ENCODE measurements at places on chromosomes 3 and 15.

DNA sequence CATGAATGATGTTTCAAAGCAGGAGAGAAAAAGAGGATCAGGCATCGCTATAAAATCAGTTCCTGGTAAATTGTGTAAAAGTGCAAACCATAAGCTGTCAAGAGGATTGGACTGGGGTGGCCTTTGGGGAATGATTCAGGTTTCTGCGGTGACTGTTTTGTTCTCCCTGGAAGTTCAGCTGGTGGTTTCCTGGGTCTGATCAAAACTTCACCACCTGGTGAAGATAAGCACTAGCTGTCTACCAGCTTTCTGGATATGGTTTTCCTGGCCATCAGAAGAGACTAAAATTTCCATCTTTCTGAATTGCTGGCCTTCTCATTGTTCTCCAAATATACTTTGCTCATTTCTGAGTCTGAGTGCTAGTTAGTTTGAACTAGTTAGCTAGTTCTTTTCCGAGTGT, 2.7 kb upstream of the NANOGP8 start:
- DNase-seq, result no peak

DNA sequence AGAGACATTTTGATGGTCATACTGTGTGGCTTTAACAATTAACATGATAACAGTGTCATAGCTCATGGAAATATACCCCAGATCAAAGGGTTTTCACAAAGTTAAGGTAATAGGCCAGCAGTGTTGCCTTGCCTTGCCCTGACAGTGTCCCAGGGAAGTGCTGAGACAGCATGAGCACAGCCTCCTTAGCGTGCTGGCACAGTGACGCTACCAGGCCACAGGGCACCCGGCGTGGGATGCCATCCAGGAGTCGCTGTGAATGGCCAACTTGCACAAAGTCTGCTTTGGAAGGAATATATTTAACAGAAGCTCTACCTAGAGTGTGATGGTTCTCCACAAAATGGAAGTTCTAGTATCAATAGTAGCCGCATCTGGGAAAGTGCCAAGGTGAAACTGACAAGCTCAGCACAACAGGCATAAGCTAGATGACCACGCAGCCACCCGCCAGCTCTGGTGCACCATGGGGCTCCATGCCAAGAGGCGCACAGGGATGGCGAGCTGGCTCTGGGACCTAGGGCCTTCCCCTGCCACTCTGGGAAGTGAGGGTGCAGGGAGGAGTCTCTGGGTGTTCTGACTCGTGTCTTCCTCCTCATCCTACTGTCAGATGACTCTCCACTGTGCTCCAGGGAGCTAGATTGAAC, 86.2 kb downstream of the GABRB3 start:
- DNase-seq, result no peak

DNA sequence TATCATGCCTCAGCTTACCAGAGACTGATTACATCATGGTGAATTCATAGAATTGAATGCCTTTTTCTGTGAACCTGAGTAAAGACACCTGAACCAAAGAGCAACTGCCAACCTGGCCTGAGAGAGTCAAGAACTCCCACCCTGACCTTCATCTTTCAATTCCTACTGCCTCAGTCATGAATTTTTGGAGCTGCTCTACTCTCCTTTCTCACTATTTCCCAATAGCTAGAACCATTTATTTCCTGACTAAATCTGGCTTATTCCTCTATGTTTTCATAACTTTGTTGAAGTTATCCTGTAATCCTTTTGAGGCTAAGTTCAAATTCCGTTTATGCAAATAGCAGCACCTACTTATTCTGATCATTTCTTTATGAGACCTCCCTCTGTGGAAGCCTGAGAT, 712.4 kb upstream of the UBE2E2 start:
- no peak for DNase-seq

DNA sequence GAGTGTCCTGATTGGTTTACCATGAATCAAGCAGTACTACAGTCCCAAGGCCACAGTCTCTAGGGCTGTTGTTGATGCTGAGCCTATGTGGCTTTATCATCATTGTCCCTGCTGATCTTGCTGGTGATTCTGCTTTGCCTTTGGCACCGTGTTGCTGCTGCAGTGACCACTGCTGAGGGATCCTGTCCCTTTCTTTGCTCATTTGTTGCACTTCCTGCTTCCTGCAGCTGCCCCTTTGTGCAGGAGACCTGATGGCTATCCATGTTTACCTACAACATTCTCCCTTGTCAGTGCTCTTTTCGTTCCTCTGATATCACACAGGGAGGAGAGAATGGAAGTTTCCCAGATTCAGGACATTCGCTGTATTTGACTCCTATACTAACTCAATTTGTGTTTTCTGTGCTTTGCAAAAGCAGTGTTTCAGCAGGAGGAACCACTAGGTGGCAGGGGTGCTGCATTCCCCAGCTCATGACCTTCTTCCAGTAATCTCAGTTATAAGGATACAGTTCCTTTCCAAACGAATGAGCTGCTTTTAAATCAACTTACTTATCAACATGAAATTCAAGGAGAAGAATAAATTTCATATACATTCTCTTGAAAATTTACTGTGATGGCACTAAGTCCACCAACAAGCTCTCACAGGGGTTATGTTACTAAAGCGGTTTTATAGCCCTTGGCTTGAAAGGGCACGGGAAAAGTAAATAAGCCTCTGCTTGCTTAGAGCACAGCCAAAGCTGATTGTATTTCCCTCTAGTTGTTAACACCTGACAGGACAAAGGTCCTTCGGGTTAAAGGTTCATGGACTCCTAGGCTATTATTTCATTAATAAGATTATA, 9.7 kb upstream of the THUMPD3 start:
- peak; percentile 65 for DNase-seq

GRCh38 chr3:187264021-187264420, 27.5 kb downstream of the MASP1 start:
- DNase-seq, result no peak

- DNase-seq, result no peak
Measured at GRCh38 chr3:197989651-197990050, 29.6 kb downstream of the LMLN start.

DNA sequence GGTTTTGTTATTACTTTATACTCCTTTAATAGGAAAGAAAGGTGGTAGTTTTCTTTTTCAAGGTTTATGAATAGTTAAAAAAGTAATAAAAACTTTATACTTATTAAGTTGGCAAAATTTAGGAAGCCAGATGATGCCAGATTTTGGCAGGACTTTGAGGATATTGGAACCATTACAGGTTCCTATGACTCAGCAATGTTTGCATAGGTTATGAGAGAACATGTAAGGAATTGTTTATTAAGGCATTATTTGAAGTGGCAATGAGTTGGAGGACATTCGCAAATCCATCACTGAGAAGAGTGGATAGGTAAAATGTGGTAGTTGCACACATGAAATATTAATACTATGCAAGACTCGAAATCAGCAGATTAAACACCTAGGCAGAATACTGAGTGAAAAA, 29.9 kb downstream of the CDAN1 start:
- no peak for DNase-seq

DNA sequence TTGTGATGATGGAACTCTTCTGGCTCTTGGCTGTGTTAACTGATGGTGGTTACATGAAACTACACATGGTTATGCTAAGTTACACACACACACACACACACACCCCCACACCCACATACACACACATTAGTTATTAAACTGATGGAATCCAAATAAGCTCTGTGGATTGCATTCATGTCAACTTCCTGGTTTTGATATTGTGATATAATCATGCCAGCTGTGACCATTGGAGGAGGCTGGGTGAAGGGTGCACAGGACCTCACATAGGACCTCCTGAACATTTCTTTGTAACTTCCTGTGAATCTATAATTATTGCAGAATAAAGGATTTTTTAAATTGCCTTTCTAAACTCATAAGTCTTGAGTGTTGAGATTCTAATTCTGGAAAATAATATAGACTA, 58.9 kb upstream of the LIMD1 start:
- DNase-seq, result no peak

DNA sequence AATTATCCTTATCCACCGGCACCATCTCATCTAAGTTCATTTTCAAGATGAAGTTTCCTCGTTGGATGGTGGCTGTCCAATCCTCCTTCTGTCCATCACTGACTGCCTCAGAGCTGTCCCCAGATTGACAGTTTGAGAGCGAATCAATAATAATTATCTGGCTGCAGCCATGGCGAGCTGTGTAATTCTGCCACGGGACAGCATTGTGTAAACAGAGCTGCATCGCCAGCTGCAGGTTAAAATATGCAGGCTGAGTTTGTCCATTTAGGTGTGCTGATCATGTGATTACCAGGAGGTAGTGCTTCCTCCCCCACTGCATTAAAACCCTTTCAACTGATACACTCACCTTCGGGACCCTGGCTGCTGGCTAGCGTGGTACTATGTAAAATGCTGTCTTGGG, 461.9 kb upstream of the ONECUT1 start:
- DNase-seq, result no peak

DNA sequence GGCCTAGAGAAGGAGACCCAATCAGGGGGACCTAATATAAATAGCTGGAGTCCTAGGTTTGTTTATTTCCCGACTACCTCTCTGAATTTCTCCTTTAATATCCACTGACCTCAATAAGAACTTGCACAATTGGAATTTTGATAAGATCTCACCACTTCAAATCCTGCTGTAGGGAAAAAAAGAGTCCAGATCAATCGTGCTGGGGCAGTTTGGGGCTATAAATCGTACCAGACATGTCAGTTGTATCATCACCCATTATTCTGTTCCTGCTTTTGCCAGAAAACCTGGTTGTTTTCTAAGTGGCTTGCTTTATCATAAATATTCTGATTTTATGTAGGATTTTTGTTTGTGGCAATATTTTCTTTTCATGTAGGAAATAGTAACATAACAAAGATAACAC, 281.3 kb downstream of the DIPK2A start:
- DNase-seq, result no peak

DNA sequence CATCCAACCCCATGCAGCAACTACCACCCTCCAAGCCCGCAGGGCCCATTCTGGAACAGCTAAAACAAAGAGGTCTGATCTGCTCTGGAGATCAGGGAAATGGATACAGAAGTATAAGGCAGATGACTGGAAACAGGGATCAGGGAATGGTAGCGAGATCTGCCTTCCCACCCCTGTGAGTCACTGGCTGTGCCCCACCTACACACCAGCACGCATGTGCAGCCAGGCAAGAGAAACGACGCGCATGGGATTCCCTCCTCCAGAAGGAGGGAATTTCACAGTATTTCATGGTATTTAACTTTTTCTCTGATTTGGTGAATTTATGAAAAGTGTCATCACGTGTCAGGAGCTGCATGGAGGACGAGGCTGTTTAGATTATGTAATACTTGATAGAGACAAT, 116.7 kb downstream of the ARRDC4 start:
- DNase-seq, result no peak

- DNase-seq, result no peak
Measured at GRCh38 chr15:63983061-63983711, 63.1 kb downstream of the DAPK2 start.

GRCh38 chr3:186551387-186551786, 7.2 kb upstream of the CRYGS start:
- DNase-seq, result no peak

DNA sequence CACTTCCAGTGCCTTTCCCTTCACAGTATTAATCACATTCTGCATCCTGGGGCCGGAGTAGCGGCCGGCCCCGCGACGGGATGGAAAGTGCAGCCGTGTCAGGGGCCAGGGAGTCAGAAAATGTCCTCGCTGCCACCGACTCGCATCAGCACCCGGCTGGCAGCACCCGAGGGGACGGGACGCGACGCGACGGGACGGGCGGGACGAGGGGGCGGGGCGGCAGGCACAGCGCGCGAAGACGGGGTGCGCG, 353 bp downstream of the ATG3 start:
- DNase-seq, result no peak

DNA sequence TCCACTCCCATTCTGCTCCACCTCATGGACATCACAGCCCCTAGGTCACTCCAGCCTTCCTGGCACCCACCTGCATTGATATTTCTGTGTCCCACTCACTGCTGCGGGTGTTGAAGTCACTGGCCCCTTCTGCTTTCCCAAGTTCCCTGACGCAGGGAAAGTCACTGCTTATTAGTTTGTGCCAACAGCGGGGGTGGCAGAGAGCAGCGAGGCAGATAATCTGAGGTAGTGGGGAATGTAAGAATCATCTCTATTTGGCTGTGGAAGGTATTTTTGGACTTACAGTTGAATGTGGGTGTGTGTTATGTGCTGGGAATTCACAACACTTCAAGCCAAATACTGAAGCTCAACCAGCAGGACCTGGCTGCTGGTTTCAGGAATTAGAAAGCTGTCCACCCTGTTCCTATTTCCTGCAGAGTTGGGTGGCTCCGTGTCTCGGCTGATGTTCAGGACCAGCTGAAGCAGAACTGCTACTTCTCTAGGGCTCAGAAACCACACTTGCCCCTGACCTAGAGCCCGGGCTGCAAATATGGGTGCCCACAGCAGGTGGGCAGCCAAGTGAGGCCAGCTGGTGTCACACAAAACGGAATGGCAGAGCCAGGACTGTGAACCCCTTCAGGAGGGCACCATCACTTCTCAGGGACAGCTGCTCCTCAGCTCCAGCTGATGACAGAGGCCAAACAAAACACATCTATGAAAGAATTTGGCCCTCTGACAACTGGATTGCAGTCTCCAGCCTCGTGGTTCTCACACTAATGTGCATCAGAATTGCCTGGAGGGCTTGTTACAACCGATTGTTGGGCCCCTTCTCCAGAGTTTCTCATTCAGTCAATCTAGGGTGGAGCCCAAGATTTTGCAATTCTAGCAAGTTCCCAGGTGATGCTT, 57.7 kb downstream of the SEMA5B start:
- DNase-seq, result no peak

DNA sequence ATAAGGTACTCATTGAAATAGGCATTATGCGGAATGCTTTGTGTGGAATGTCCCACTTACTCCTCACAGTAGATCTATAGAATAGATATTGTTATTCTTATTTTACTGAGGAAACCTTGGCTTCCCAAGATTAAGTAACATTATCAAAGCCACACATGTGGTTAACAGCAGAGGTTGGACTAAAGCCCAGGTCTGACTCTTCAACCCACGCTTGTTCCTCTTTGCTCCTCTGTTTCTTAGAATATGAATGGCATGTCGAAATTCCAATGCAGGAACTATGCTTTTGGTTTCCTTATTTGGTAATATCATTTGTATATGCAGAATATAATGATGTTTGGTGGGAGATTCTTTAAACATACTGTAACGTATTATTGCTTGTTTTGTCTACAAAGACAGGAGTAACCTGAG, 818.8 kb upstream of the LMCD1 start:
- DNase-seq, result no peak

- DNase-seq, result no peak
Measured at GRCh38 chr3:11452312-11452711, 180.1 kb downstream of the ATG7 start.

DNA sequence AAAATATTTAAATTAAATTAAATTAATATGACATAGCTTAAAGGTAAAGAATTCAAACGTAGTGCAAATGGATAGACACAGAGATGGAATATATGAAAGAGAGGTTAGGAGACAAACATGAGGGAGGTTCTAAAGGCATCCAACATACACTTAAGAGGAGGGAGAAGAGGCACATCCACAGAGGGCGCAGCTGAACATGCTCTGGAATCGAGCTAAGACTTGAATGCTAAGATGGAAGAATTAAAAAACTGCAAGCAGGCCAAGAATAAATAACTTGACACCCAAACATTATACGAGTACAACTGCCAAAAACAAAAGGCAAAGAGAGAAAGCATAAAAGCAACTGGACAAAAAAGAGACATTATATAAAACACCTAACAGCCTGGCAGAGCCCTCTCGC, 9.1 kb upstream of the PRR20G start:
- DNase-seq, result no peak

- DNase-seq, result no peak
Measured at GRCh38 chr15:70195587-70196305, 98.0 kb upstream of the TLE3 start.
